ENCODE measurements at places on chromosomes 7 and 10.

DNA sequence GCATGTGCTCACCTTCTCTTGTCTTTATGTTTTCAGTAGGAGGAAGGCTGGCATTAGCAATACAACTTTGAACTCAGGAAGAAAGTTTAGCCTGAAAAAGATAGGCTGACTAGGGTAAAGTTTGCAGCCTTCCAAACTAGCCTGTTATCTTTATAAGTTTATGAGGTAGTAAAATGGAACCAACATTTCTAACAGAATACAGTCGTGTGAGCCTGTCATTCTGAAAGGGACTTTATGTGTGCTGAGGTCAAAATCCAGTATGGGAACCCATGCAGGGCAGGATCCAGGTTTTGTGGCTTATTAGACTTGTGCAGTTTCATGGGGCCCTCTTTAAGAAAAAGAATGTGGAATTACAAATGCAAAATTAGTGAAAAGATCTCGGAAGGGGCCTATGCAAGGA, 201.0 kb upstream of the PRPS1L1 start:
- H3K27me3 ChIP-seq = no peaks in the 10 kb centered on the region
- no peak overlapping the region for H3K4me3 ChIP-seq
- H3K27ac ChIP-seq = no peak overlapping the region
- H3K4me1 ChIP-seq = no peaks in the 10 kb centered on the region

- no peaks in the 10 kb centered on the region for H3K27me3 ChIP-seq
- H3K27ac ChIP-seq = no peak overlapping the region
- no peak overlapping the region for H3K4me3 ChIP-seq
- H3K4me1 ChIP-seq = no peaks in the 10 kb centered on the region
- no peaks in the 10 kb centered on the region for H3K36me3 ChIP-seq
- no peak for DNase-seq
Measured at GRCh38 chr10:121087129-121087528, 236.0 kb downstream of the WDR11 start.

DNA sequence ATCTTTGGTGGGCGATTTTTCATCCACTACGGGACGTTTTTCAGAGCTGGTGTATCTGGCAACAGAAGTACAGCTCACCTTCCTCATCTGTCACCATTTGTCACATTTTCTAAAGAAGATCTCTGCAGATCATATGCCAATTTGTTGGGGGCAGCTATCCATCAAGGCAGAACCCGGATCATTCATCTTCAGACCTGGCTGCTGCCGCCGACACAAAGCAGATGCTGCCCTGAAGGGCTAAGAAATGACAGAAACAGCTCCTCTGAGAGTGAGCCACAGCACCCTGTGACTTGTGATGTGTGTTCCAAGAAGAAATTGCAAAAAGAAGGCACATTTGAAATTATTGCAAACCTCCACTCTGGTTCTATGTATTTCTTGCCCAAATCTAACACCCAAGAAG, 290.9 kb downstream of the GFRA1 start:
- no peak overlapping the region for H3K27ac ChIP-seq
- H3K4me3 ChIP-seq = no peak overlapping the region
- DNase-seq = no peak
- H3K36me3 ChIP-seq = no peaks in the 10 kb centered on the region
- no peaks in the 10 kb centered on the region for H3K27me3 ChIP-seq
- no peaks in the 10 kb centered on the region for H3K4me1 ChIP-seq

DNA sequence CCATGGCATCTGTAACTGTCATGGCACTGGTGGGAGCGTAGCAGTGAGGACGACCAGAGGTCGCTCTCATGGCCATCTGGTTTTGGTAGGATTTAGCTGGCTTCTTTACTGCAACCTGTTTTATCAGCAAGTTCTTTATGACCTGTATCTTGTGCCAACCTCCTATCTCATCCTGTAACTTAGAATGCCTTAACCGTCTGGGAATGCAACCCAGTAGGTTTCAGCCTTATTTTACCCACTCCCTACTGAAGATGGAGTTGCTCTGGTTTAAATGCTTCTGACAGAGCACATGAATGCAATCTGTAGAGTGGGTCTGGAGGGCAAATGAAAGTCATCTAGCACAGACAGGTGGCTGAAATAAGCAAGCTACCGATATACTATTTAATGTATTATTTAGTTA, 55.3 kb upstream of the OPN4 start:
- no peak overlapping the region for H3K4me3 ChIP-seq
- H3K27me3 ChIP-seq = peaks cover 5% of the 10 kb centered on the region
- no peak for DNase-seq
- no peaks in the 10 kb centered on the region for H3K36me3 ChIP-seq

- no peaks in the 10 kb centered on the region for H3K36me3 ChIP-seq
- no peaks in the 10 kb centered on the region for H3K4me1 ChIP-seq
- no peak overlapping the region for H3K27ac ChIP-seq
- no peaks in the 10 kb centered on the region for H3K27me3 ChIP-seq
- no peak for DNase-seq
Measured at GRCh38 chr10:124596962-124597845, 135.6 kb downstream of the LHPP start.

GRCh38 chr10:80160361-80161320, 28.1 kb downstream of the PLAC9 start:
- H3K27me3 ChIP-seq = no peaks in the 10 kb centered on the region
- peaks cover 11% of the 10 kb centered on the region for H3K4me1 ChIP-seq
- H3K36me3 ChIP-seq = peaks cover 73% of the 10 kb centered on the region
- no peak for DNase-seq

DNA sequence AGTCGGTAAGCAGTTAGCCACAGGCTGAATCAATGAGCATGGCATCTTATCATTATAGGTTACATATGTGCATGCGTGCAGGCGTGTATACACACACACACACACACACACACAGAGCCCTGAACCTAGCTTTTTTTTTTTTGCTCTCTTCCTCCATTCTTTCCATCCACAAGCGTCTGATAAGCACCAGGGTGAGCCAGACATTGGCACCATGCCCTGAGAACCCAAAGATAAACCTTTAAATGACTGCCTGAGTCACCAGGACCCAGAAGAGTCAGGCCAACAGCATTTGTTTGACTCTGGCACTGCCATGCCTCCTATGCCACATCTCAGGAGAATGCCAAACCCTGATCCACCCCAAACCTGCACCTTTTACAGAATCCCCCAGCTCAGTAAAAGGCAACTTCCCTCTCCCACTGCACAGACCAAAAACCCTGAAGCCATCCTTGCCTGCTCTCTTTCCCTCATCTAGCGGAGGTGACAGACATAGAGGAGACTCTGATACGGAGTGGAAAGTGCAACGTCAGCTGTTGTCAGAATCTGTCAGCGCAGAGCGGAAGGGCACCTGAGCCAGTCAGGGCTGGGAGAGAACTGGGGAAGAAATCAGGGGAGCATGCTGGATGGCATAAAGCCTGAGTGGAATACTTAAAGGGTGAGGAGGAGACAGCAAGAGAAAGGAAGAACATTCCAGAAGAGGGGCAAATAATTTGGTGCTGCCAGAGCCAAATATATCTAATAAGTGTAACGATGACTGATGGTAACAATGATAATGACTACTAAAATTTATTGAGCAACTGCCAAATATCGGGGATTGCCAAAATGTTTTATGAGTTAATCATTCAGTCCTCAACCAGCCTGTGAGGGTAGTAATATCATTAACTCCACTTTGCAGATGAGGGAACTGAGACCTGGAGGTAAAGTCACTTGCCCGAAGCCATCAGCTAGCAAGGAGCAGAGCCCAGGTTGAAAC, 3.2 kb downstream of the PARP12 start:
- H3K4me3 ChIP-seq = peak overlapping the region; percentile 84
- no peak for DNase-seq
- H3K27me3 ChIP-seq = no peaks in the 10 kb centered on the region
- H3K4me1 ChIP-seq = peaks cover 49% of the 10 kb centered on the region

DNA sequence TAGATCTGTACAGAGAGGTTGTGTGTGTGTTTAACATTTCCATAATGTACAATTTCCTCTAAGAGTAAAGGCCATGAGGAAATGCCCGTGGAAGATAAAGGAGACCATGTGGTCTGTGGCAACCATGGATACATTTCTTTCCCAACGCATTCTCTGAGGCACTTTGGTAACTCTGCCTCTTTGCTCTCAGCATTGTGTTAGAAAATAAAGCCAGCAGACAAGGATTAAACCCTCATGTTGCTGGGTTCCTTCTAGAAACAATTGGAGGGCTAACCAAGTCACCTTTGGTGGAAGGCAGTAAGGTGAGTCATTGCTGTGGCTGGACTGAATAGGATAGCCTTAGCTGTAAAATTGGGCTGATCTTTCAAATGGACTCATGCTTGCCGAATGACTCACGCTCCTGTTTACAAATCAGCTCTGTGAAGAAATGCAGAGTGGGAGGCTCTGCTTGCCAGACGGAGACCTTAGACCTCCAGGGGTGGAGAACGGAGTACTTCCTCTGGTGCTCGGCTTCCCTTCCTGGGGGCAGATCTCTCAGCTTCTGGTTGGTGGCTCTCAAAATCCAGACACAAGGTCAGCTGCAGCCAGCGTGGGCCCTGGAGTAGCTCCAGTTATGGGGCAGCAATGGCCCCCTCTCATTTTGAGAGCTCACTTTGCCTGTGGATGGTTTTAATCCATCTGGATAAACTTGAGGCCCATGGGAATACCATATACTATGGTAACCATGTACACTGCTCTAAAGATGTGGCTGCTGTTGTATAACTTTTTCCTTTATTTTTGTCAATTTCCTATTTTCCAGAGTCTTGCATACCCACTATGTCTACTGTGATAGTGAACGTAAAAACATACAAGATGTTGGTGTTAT, 137.3 kb downstream of the TCF7L2 start:
- DNase-seq = no peak
- H3K27me3 ChIP-seq = peaks cover 2% of the 10 kb centered on the region
- no peaks in the 10 kb centered on the region for H3K36me3 ChIP-seq

DNA sequence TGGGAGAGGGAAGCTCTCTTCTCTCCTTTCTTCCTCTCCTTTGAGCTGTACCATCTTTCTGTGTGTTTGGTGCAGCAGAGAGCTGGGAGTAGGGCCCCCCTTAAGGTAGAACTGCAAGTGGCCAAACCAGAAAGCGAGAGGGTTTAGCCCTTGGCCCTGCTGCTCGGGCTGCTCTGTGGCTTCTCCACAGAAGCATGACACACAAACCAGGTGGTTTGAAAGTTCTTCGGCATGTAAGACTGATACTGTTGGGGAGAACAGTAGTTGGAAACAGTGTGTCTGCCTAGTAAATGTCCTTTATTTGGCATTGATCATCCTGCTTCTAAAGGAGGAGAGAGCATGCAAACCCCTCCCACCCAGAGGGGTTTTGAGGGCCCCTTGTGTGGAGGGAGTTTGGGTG, 277.8 kb downstream of the CELF2 start:
- DNase-seq = no peak
- peak overlapping the region; percentile 41 for H3K27ac ChIP-seq
- no peak overlapping the region for H3K4me3 ChIP-seq
- H3K27me3 ChIP-seq = no peaks in the 10 kb centered on the region
- H3K36me3 ChIP-seq = peaks cover 81% of the 10 kb centered on the region

DNA sequence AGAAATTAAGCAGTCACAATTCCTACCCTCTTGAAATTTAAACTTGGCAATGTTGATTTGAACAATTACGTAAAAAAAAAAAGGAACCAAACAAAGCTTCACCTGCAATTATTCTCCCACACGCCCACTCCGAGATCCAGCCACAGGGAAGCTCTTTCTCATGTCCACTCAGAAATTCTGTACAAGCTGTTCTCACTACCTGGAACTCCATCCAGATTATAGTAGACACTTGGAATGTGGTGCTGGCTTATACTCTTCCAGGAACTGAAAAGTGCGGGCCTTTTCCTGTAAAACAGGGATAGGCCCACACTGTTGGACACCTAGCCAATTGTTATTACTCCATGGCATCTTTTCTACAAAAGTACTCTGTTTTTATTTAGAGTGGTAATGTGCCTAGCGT, 20.3 kb upstream of the TOMM7 start:
- H3K4me1 ChIP-seq = no peaks in the 10 kb centered on the region
- peaks cover 8% of the 10 kb centered on the region for H3K27me3 ChIP-seq
- no peak for DNase-seq
- no peak overlapping the region for H3K27ac ChIP-seq

GRCh38 chr7:127768241-127768640, 116.2 kb downstream of the SND1 start:
- H3K27ac ChIP-seq = no peak overlapping the region
- peaks cover 7% of the 10 kb centered on the region for H3K4me1 ChIP-seq
- no peak overlapping the region for H3K4me3 ChIP-seq
- H3K36me3 ChIP-seq = peaks cover 18% of the 10 kb centered on the region
- no peak for DNase-seq
- no peaks in the 10 kb centered on the region for H3K27me3 ChIP-seq

GRCh38 chr10:117137031-117137910, 799 bp downstream of the VAX1 start:
- no peaks in the 10 kb centered on the region for H3K36me3 ChIP-seq
- peak overlapping the region; percentile 49 for H3K27ac ChIP-seq
- peaks cover 78% of the 10 kb centered on the region for H3K27me3 ChIP-seq
- peaks cover under 1% of the 10 kb centered on the region for H3K4me1 ChIP-seq
- no peak overlapping the region for H3K4me3 ChIP-seq
- no peak for DNase-seq

- no peak overlapping the region for H3K27ac ChIP-seq
- no peak overlapping the region for H3K4me3 ChIP-seq
- no peaks in the 10 kb centered on the region for H3K4me1 ChIP-seq
- no peaks in the 10 kb centered on the region for H3K27me3 ChIP-seq
Measured at GRCh38 chr10:82969405-82969804, 1094.4 kb downstream of the NRG3 start.

- H3K27ac ChIP-seq = no peak overlapping the region
- H3K4me3 ChIP-seq = no peak overlapping the region
- H3K36me3 ChIP-seq = peaks cover 1% of the 10 kb centered on the region
- peaks cover 10% of the 10 kb centered on the region for H3K4me1 ChIP-seq
- DNase-seq = no peak
- no peaks in the 10 kb centered on the region for H3K27me3 ChIP-seq
Measured at GRCh38 chr7:128041203-128041602, 10.0 kb upstream of the LRRC4 start.

- H3K27me3 ChIP-seq = no peaks in the 10 kb centered on the region
- H3K27ac ChIP-seq = no peak overlapping the region
- no peaks in the 10 kb centered on the region for H3K4me1 ChIP-seq
- no peak overlapping the region for H3K4me3 ChIP-seq
- H3K36me3 ChIP-seq = no peaks in the 10 kb centered on the region
- DNase-seq = no peak
Measured at GRCh38 chr7:111266613-111267012, 175.7 kb downstream of the LRRN3 start.

GRCh38 chr7:157152391-157152937, 13.7 kb downstream of the UBE3C start:
- H3K27ac ChIP-seq = no peak overlapping the region
- no peak for DNase-seq
- H3K36me3 ChIP-seq = peaks cover 16% of the 10 kb centered on the region
- H3K27me3 ChIP-seq = no peaks in the 10 kb centered on the region

Data from T-helper 2 cell treated with Interferon-gamma antibody and Interleukin-4, amounts not matched to agents 5 μg/mL and 100 μg/mL, for 36 hours (primary cell).